Smooth muscle cell of the brain vasculature (primary cell): ENCODE measurements at places on chromosomes 2 and 18.

- no peak for DNase-seq
Measured at GRCh38 chr18:35282353-35282752, 7.7 kb downstream of the ZSCAN30 start.

DNA sequence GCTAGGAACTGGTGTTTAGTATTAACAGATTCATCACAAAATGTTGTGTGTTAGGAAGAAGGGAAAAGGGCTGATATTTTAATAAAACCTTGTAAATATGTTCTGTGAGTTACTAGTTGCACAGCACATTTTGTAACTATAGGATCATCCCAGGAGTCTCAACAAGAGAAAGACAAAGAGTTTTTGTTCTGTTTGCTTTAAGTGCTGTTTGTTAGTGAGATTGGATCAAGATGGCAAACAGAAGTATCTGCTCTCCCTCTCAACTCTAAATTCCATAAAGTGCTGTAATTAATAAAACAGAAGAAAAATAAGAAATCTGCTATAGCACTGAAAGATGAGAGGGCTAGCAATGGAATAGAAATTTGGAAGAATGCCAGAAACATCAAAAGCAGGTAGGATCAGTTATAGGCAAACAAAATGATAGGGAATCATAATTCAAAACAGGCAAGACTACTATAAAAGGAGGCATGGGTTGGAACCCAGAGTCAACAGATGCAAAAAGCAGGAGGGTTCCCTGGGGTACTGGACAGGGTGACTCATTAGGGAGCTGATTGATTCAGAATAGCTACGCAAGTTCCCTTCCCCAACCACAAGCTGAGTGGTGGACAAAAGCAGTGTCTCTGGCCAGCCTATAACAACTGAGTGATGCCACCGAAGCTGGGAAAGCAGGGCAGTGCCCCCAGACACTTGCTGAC is 75.8 kb downstream of the DYNC1I2 start:
- DNase-seq = peak; percentile 18

DNA sequence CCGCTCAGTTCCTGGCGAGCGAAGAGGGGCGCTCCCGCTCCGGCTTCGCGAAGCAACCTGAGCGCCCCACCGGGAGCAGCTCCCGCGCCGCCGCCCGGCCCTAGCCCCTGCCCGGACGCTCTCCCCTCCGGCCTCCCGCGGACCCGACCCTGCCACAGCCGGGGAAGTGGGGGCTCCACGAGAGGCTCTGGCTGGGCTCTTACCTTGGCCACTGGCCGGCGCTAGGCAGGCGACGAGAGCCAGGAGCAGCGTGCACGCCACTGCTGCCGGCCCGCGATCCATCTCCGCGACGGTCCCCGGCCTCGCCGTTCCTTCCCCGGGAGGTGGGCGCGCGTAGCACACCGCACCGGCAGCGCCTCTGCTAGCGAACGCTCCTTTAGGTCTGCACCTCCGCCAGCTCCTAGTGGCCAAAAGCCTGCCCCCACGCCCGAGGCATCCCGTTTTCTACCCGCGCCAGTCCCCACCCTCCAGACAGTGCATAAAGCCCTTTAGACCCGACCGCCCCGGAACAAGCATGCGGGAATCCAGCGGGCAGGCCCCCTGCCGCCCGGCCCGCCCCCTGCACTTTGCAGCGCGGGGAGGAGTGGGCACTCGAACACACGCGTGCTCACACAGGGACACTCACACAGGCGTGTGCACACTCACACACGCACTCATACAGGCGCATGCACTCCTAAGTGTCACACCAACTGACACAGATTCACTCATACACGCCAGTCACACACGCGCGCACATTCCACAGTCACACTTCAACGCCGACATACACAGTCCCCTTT is at the start of gene LRP2:
LRP2 (minus strand) TSS at position 417 of the 776 bp plus-strand sequence; CDS start at position 282, 135 bp downstream.
- no peak for DNase-seq

GRCh38 chr18:62396381-62396780 is 71.3 kb downstream of the TNFRSF11A start:
- DNase-seq = no peak

GRCh38 chr2:198053776-198054175 is 249.4 kb downstream of the PLCL1 start:
- no peak for DNase-seq
